Fibroblast of upper back skin (primary cell): ENCODE measurements at places on chromosomes 4 and X.
A peak's percentile ranks its signal among the peaks of the same experiment; 100 is the strongest.

DNA sequence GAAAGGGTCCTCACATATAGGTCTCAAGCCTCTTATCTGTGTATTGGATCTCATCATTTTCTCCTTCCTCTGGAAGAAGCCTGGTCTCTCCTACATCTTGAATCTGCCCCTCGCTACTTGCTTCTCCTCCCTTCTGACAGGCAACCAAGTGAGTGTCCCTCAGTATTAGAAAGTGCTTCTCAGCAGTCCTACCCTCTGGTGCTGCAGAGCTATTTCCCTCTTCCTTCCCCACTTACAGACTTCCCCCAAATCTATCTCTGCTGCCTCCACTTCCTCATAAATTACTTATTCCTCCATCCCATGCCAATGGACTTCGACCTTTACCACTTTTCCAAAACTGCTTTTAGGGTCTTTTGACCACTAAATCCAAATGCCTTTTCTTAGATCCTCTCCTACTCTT is 129.1 kb upstream of the NAP1L5 start:
- DNase-seq = no peak

- DNase-seq = peak; percentile 46
Observed at GRCh38 chr4:138113819-138114400, 128.2 kb downstream of the SLC7A11 start.

- no peak for DNase-seq
Observed at GRCh38 chr4:42607011-42607726, 49.7 kb downstream of the ATP8A1 start.

- DNase-seq = no peak
Observed at GRCh38 chrX:115402299-115402698, 112.8 kb downstream of the LUZP4 start.

DNA sequence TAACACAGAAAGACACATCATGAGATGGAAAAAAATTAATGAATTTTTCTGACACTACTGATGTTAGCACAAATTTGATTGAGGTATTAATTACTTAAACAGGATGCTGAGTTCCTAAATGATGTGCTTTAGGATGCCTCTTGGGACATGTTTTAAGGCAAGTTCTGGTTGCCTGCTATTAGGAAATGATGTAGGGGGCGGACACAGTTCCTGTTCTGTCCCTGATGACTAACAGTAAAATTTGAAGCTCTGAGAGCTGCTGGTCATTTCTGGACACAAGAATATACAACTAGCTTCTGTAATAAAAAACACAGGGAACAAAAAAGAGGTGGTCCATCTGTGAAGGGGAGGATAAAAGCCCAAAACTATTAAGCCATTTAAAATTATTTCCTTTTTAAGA is 163.2 kb upstream of the ETNPPL start:
- DNase-seq = peak; percentile 27

GRCh38 chr4:154807042-154807630 is 26.1 kb downstream of the RBM46 start:
- peak; percentile 61 for DNase-seq
